A549 treated with dexamethasone at 1 μM for 4 hours (cell line): ENCODE measurements at places on chromosomes 16 and 17. TPM values are rescaled to one million over a fixed set of nuclear protein-coding genes. Genes with fewer than 3 reads are reported as not detected.

The ACSM3 gene
- total RNA-seq = 3.4 to 6.0 TPM (median 4.7 TPM) in 5 replicates

The ABCA8 gene
- 0.20 to 0.73 TPM (median 0.61 TPM) in 5 replicates for total RNA-seq

The CASKIN1 gene
- 0.21 to 0.58 TPM (median 0.39 TPM) in 5 replicates for total RNA-seq

The BAIAP3 gene
- total RNA-seq = 0.39 to 1.1 TPM (median 0.97 TPM) in 5 replicates

The KRTAP9-2 gene
- not detected in 5 replicates for total RNA-seq

The KRTAP2-2 gene
- total RNA-seq = not detected in 5 replicates

The EVI2B gene
- total RNA-seq = 0.07 to 0.13 TPM (median 0.09 TPM) in 3 of 5 replicates, not detected in the others

The AP1G1 gene
- 43.6 to 61.9 TPM (median 55.2 TPM) in 5 replicates for total RNA-seq

The TMEM220 gene
- 1.4 to 3.4 TPM (median 2.3 TPM) in 5 replicates for total RNA-seq

The CACNG5 gene
- 0.11 TPM in 1 of 5 replicates, not detected in the others for total RNA-seq

The SPAG9 gene
- 72.1 to 98.6 TPM (median 88.4 TPM) in 5 replicates for total RNA-seq

The PDILT gene
- not detected in 5 replicates for total RNA-seq

The FOXC2 gene
- 4.6 to 6.4 TPM (median 5.5 TPM) in 5 replicates for total RNA-seq

The RPL27 gene
- total RNA-seq = 2,696 to 3,813 TPM (median 2,782 TPM) in 5 replicates

The FA2H gene
- total RNA-seq = 33.9 to 39.3 TPM (median 36.9 TPM) in 5 replicates

The FSCN2 gene
- 0.77 to 1.7 TPM (median 1.1 TPM) in 5 replicates for total RNA-seq

The RIPOR1 gene
- 36.3 to 42.3 TPM (median 38.6 TPM) in 5 replicates for total RNA-seq

The OTOP3 gene
- not detected in 5 replicates for total RNA-seq

The TAOK1 gene
- total RNA-seq = 17.1 to 32.5 TPM (median 28.3 TPM) in 5 replicates

The HSD11B2 gene
- 1.6 to 3.3 TPM (median 2.4 TPM) in 5 replicates for total RNA-seq

The KRTAP4-9 gene
- not detected in 5 replicates for total RNA-seq

The RHBDL1 gene
- total RNA-seq = 0.26 to 1.6 TPM (median 1.2 TPM) in 5 replicates

The KREMEN2 gene
- 0.95 to 2.0 TPM (median 1.9 TPM) in 5 replicates for total RNA-seq

The USB1 gene
- total RNA-seq = 74.0 to 84.9 TPM (median 81.9 TPM) in 5 replicates

The PRSS21 gene
- total RNA-seq = 0.18 to 0.19 TPM in 2 of 5 replicates, not detected in the others

The CALCOCO2 gene
- 76.5 to 92.9 TPM (median 91.9 TPM) in 5 replicates for total RNA-seq

The CTRL gene
- 0.63 to 2.0 TPM (median 1.5 TPM) in 5 replicates for total RNA-seq

The TBC1D3K gene
- total RNA-seq = not detected in 5 replicates

The OMG gene
- not detected in 5 replicates for total RNA-seq

The FBXL19 gene
- total RNA-seq = 10.3 to 22.1 TPM (median 19.3 TPM) in 5 replicates

The SNX20 gene
- total RNA-seq = not detected in 5 replicates

The ASPA gene
- not detected in 5 replicates for total RNA-seq

The TEX19 gene
- total RNA-seq = 0.26 to 0.53 TPM (median 0.37 TPM) in 5 replicates
